ENCODE measurements at places on chromosomes 13 and 19. TPM values are rescaled to one million over a fixed set of nuclear protein-coding genes. Genes with fewer than 3 reads are reported as not detected.

MYBPC2 gene
- total RNA-seq, result 0.64 TPM

GRCh38 chr19:23365222-23365621 lies 30.0 kb downstream of the ZNF91 start:
- no peak for DNase-seq

GRCh38 chr19:7636691-7637373 lies at the start of gene STXBP2:
STXBP2 (plus strand) TSS chr19:7637110; CDS start chr19:7637150, 40 bp downstream.
- no peak for DNase-seq

GRCh38 chr13:45696610-45697226 lies 5.4 kb upstream of the CBY2 start:
- no peak for DNase-seq

DNA sequence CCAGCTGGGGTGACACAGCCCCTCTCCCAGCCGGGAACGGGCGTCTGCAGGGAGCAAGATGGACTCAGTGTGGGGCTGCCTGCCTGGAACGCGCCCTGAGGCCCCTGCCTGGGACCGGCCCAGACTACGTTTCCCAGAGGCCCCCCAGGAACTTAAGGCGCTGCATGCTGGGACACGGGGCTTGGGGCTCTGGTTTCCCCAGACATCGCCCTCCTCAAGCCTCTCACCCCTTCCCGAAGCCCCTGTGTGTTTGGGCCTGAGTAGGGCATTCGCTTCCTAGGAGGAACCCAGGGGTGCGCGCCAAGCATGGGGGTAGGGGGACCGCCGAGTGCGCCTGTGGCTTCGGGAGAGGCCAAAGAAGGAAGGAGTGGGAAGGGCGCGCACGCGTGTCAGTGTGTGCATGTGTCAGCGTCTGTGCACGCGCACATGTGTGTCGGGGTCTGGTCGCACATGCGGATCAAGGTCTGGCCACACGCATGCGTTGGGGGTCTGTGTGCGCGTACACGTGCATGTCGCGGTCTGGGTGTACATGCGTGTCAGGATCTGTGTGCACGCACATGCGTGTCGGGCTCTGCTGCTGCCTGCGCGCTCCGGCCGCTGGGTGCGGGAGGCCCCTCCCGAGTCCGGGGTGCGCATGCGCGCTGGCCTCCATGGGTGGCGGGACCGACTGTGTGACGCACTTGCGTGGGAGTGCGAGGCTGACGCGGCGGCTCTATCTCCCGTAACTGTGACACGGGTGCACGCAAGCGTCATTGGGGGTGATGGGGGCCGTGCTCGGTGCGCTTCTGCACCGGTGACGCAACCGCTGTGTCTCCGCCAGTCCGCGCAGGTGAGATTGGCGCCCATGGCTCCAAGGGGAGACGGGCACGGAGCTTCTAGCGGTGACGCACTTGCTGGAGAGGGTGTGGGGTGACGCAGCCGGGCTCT lies 16.2 kb downstream of the ZNF331 start:
- peak; percentile 77 for DNase-seq

DNA sequence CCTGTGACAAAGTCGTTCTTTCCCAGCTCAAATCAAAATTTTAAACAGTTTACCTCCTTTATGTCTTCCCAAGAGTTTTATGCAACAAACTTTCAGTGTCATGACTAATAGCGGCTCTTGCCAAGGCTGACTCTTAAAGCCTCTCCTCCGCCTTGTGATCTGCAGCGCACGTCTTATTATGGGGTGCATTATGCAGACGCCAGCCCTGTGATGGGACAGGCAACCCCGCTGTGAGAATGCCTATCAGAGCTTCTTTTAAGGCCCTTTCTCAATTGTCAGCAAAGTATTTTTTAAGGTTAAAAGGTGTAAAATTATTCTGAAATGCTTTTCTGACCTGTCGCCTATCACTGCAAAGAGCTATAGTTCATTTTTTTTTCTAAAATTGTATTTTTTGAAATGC lies 152.8 kb downstream of the SOX1 start:
- DNase-seq, result no peak

DNA sequence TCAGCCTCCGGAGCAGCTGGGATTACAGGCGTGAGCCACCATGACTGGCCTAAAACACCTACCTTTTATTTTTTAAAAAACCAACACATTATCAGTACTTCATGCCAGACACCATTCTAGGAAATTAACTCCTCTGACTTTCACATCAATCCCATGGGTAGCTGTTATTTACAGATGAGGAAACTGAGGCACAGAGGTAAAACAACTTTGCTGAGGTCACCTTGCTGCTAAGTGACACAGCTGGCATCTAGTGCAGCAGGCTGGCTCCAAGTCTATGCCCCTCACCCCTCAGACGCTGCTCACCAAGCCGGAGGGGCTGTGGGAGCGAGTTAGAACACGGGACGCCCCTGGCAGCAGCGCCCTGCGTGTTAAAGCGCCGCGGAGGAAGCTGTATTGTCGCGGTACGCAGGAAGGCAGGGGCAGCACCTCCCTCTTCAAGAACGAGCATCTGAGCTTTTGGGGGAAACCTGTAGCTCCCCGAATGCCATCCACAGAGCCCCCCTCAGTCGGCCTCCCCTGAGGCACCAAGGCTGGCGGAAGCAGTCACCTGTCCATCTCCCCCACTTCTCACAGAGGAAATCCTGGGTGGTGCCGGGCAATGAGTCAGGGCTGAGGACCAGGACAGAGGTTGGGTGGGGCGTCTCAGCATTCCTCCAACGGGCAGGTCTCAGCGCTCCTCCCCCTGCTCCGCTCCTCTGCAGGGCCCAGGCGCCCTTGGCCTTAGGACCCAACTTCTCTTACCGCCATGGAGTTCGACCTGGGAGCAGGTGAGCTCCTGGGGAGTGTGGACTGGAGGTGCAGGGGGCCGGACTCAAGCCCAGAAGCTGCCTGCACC lies at the start of gene C19orf33:
Gene C19orf33, plus strand, starts transcription at position 735 of the 835 bp plus-strand sequence. Its CDS starts 11 bp downstream, at position 746.
- DNase-seq, result no peak

DNA sequence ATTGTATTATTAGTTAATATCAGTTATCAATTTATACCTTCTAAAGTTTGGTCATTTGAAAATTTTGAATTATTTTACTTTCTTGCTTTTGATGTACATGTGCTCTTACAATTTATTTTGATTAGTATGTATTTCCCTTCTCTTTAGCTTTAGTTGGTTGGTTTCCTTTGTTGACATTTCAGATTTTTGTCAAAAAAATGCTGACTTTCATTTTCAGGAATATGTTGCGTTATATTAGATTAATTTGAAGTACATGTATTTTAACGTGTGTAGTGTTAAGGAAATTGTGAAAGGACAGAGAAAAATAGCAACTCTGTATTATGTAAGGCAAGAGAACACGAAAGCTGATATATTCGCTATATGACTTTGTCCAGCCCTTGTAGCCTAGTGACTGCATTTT lies 342.9 kb upstream of the SLITRK6 start:
- DNase-seq, result no peak

Data from dorsolateral prefrontal cortex (tissue), 122 donors.